Activated T-cell treated with anti-CD3 and anti-CD28 coated beads for 4 hours (primary cell): ENCODE measurements at places on chromosomes 12 and 14.

DNA sequence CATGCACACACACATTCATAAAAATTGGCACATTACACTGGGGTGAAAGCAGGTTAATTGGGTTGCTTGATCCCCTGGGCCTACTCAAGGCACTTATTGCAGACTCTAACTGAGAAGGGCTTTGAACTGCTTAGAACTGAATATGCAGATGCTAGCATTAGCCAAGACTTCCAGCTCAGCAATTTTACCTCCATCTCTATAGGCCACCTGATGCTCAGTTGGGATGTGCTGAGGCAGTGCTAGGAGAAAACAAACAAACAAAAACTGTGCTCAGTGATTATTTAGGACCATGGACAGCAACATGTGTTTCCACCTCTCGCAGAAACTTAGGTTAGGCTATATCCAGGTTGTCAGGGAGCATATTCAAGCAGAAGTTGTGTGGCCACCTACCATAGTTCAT lies 124.8 kb upstream of the WSCD2 start:
- no peak for DNase-seq

GRCh38 chr12:68487721-68488309 lies 122.9 kb upstream of the RAP1B start:
- no peak for DNase-seq

DNA sequence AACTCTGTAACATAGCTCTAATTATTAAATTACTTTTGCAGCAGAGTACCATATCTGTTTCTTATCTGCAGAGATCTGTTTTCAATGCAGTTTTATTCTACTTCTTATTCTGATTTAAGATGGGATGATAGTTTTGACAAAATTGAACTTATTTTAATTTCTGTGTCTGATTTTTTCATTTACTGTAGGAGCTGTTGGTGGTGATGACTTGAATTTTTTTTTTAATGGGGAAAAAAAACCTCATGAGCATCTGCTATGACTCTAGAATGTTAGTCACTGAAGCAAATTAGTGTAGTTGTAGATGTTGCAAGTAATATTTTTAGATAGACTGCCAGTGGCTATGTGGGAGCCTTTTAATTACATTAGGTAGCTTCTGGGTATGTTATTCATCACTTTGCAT lies 23.4 kb downstream of the DNM1L start:
- DNase-seq = no peak

DNA sequence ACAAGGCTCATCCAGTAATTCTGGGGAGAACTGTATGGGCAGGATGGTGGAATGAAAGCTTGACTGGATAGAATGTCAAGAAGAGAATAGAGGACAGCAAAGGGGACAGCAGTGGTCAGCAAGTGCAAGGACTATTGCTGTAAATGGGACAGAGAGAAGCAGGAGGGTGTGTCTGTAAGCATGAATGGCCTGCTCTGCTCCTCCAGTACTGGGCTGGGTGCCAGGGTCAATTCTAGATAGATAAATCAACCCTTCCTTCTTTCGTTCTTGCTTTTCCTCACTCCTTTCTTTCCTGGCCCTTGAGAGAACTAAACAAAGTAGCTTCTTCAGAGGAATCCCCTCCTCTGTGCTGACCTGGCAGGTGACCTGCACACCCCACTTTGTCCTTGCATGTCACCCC lies 1019.2 kb downstream of the BCL11B start:
- no peak for DNase-seq
